ENCODE measurements at places on chromosomes 12 and 14.

GRCh38 chr12:105330283-105330930 is at the start of gene C12orf75:
TSS of gene C12orf75 (plus strand) at chr12:105330691. CDS start at chr12:105330892, 201 bp downstream.
- peak; percentile 76 for DNase-seq

DNA sequence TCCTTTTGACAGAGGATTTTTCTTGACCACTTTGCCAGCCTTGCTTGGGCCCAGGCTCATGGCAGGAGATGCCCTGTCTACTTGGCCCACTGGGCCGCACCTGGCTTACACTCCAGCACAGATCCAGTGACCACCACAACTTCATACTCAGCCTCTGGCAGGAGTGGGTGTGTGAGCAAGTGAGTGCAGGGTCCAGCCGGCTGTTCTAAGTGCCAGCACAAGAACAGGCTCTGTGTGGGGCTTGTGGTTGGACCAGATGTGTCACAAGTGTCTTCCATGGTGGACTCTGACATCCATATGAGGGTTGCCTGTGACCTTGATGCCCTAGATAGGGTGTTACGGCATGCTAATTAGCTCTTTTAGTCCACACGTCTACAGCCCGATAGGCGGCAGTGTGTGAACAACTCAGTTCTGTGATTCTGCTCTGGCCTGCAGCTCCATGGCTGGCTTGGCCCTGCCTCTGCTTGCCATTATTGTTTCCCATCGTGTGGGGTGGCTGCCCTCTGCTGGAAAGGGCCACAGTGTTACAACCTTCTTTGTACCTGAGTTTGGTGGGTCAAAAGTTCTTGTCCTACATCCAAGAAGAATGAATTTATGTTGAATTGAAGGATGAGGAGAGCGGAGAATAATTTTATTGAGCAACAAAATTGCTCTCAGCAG is 1089.1 kb downstream of the SLC6A15 start:
- DNase-seq: no peak

DNA sequence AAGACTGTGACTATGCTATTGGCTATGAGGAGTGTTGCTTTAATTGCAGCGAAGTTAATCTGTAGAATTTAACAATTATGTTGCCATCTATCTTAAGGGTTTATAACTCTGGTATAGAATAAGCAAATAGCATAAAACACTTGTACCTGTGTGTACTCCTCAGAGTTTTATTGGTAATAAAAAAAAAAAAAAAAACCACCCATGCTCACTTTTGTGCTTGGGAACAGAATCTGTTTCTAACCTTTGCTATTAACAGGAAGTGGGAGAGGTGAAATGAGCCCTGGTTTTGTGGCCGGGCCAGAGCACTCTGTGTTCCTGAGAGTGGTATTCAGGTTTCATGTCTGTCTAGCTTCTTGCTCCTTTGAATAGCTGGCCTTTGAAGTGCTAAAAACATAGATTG is 53.1 kb downstream of the PDE3A start:
- DNase-seq: no peak

- DNase-seq: no peak
These were observed 12.8 kb upstream of the ATP2B1 start for GRCh38 chr12:89721291-89721987.

- no peak for DNase-seq
These were observed 33.4 kb downstream of the FNTB start for GRCh38 chr14:65019944-65020566.

GRCh38 chr14:77579065-77579464 is 37.4 kb downstream of the SPTLC2 start:
- DNase-seq: no peak

DNA sequence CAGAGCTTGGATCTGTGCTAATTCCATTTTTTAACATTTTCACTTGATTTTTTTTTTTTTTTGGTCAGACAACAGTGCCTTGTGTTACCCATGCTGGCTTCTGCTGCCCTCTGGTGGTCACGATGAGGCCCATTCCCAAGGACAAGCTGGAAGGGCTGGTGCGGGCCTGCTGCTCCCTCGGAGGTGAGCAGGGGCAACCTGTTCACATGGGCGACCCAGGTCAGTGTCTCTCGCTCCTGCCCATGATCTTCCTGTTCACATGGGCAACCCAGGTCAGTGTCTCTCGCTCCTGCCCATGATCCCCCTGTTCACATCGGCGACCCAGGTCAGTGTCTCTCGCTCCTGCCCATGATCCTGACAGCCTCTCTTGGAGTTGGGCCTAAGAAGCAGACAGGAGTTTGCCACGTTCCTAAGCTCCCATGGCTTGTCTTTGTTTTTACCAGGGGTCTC is 59.4 kb downstream of the DGLUCY start:
- peak; percentile 74 for DNase-seq

DNA sequence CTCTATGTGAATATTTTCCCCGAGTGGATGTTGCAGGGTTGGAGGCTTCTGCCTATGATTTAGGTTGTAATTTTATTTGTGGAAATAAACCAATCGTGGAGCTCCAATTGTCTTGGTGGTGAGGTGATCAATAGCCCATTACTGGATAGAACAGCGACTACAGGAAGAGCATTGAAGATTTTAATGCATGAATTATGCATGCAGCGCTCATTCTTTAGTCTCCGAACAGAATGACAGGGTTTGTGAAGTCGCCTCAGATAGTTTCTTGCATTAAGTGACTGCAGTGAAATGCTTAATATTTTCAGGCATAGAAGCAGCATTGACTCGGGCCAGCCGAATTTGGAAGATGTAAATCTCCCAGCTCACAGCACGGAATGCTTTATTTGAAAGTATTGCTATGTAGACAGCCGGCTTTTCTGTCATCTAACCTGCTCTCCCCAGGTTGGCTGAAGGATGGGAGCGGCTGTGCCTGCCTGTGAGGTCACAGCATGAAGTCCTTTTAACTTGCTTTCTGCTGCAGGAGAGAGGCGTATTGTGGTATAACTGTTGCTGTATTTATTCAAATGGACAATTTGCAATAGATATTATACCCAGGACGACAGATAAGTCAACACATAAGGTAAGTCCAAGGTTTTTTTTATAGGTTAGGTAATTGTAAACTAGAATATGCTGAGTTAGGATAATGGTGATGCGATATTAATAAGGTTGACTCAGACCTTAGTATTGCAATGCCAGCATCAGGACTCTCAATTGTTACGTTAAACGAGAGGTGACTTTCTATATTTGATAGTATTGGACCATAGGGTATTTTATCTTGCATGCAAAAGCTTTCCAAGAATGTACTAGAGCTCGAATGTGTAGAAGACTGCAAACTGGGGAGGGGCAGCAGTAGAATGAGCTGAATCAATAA is 135.7 kb downstream of the CNTN1 start:
- no peak for DNase-seq

GRCh38 chr12:83474369-83474768 is 787.7 kb downstream of the TMTC2 start:
- DNase-seq: no peak

- DNase-seq: no peak
These were observed 10.4 kb upstream of the ACVR1B start for GRCh38 chr12:51941011-51941581.

DNA sequence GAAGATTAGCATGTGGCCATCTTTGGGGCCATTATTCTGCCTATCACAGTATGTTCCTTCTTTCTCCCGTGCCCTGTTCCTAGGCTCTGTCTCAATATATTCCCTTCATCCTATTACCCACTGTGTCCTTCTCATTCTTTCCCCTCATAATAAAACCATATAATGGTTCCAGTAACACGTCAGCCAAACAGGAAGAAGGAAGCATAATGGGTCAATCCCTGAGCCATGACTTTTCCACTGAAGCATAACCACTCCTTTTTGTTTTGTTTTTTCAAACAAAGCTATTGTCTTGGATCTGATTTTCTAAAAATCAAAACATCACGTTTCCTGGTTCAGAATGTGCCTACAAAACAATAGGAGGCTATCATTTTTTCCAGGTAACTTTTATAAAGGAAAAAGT is 21.3 kb upstream of the RHOJ start:
- no peak for DNase-seq

GRCh38 chr12:66188584-66189485 is at the start of gene IRAK3:
TSS of gene IRAK3 (plus strand) at chr12:66189214. CDS start at chr12:66189300, 86 bp downstream.
- DNase-seq: no peak

GRCh38 chr12:103680591-103681141 is 93.6 kb downstream of the STAB2 start:
- DNase-seq: no peak

GRCh38 chr14:38578278-38578681 is 322.4 kb upstream of the CLEC14A start:
- DNase-seq: no peak

GRCh38 chr12:109053382-109054123 is 1.2 kb downstream of the USP30 start:
- DNase-seq: no peak

- no peak for DNase-seq
These were observed 210.0 kb downstream of the PPM1H start for GRCh38 chr12:62724947-62725451.

GRCh38 chr14:49569281-49569680 is 16.9 kb downstream of the RPS29 start:
- DNase-seq: no peak

DNA sequence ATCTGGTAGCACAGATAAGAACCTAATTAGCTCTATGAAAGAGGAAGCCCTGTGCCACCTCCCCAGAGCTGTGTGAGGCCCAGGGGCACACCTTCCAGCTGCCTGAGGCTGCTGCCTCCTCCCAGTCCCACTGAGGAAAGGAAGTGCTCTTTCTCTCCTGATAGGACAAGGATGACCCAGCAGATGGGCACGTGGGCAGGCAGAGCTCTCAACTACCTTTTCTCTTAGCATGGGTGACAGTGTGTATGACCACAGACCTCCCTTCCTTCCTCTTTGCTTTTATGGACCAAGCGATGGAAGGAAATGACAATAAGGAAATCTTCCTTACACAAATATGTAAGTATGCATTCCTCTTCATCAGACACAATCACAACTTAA is 127.6 kb upstream of the AMIGO2 start:
- no peak for DNase-seq

DNA sequence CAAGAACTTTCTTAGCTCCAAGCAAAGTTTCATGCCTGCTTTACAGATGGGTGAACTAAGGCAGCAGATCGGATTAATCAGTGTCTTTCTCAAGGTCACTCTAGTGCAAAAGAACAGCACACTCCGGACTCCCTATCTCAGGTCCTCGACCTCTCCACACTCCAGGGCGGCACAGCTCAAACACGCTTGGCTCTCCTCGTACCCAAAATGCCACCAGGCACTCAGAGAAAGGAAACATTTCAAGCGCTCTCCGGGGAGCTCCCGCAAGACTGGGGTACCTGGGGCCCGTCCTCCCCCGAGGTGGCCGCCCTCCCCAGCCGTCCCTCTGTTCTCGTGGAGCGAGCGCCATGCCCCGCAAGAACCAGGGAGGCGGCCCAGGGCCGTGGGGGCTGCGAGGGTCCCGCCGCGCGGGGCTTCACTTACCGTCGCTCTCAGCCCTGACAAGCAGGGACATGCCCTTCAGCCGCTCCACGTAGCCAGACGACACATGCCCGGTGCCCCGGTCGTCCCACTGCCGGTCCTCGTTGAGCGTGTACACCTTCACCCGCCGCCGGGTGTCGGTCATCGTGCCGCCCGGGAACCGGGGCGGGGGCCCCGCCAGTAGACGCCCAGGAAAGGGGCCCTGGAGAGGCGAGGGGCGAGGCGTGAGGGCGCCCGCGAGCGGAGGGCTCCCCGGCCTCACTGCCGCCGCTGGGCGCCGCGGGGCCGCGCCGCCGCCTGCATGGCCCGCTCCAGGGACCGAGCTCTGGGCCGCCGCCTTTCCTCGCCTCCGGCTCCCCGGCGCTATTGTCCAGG is 830 bp downstream of the PPP4R3A start:
- peak; percentile 34 for DNase-seq

DNA sequence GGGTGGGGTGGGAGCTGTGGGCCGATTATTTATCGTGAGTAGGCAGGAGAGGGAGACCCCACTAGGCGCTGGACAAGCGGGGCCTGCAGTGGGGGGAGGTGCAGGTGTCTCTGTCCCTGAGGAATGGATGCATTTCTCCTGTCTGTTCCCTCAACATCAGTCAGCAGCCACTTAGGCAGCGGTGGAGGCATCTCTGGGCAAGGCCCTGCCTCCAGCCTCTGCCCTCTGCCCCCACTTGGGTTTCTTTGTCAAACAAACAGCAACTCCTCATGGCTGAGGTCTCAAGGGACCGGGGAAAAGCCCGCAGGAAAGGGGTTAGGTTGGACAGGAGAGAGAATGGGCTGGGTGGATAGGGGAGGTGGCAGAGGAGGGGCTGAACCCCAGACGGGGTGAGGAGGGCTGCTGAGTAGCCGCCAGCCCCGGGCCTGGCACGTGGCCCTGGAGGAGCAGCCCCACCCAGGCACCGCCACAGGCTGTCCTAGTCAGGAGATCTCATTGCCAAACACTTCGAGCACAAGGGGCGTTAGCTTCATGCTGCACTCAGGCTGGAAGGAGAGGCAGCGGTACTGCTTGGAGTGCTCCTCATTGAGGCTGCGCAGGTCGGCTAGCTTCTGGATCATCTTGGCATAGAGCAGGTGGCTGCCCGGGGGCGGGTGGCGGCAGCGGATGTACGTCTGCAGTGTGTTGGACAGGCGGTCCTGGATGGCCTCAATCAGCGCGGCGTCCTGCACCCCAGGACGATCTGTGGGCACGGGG is 24.7 kb upstream of the HDAC7 start:
- DNase-seq: no peak

Measured in stimulated activated CD4-positive, alpha-beta T cell treated with anti-CD3 and anti-CD28 coated beads, Interleukin-1b, Interleukin-23, amount 100 ng/mL, for 4 hours (primary cell).